ENCODE measurements at places on chromosomes 4 and X.

GRCh38 chr4:181364504-181364903 is 878.7 kb upstream of the TENM3 start:
- no peaks in the 10 kb centered on the region for H3K4me1 ChIP-seq
- H3K27ac ChIP-seq, result no peak overlapping the region
- no peak for DNase-seq

GRCh38 chr4:141207961-141208360 is 12.7 kb upstream of the ZNF330 start:
- H3K36me3 ChIP-seq, result no peaks in the 10 kb centered on the region
- H3K4me1 ChIP-seq, result no peaks in the 10 kb centered on the region
- no peak overlapping the region for H3K27ac ChIP-seq
- no peak overlapping the region for H3K4me3 ChIP-seq
- no peak for DNase-seq

DNA sequence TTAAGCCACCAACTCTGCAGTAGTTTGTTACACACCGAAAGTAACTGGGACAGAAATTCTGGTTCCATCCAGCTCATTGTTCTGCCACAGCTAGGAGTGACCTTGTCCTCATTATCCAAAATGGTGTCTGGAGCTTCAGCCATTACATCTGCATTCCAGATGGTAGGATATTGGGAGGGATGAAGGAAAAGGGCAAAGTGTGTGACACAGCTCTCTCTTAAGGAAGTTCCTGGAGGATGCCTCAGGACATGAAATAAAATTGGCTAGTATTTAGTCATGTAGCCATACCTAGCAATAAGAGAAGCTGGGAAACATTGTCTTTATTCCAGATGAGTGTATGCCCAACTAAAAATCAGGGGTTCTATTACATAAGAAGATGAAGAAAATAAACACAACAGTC is 262.0 kb downstream of the BCOR start:
- no peaks in the 10 kb centered on the region for H3K4me1 ChIP-seq
- no peak overlapping the region for H3K27ac ChIP-seq
- DNase-seq, result no peak
- H3K4me3 ChIP-seq, result no peak overlapping the region
- H3K36me3 ChIP-seq, result no peaks in the 10 kb centered on the region
- H3K27me3 ChIP-seq, result no peaks in the 10 kb centered on the region

DNA sequence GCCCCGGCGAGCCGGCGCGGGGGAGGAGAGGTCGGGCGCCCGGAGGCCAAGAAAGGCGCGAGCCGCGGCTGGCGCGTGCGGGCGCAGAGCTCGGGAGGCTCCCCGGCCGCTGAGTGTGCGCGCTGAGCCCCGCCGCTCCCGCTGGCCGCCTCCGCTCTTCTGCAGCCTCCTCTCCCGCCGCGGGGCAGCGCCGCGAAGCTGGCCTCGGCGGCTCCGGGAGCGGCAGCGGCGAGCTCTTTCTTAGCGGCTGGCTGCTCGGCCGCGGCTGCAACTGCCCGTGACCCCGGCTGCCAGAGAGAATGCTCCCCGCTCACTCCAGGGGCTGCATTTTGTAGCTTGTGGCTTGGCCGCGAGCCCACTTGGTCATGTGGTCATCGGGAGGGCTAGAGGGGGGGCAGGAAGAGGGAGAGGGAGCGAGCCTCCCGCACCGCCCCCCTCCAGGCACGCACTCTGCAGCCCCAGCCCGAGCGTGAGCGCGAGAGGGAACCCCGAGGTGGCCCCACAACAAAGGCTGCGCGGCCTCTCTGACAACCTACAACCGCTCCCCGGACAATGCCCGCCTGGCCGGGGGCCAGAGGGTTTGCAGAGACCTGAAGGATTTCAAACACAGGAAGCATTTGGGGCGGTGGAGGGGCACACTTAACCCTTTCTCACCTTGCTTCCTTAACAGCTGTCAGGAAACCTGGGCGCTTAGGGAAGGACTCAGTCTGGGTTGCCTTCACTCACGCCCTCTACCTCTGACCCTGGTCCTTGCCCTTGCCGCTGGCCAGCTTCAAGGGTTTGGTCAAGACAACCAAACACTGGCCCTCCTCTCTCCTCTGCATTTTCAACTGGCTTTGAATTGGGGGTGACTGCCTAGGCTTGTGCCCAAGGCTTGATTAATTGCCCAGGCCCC is at the start of gene APLN:
Gene APLN, minus strand, starts transcription at position 305 of the 895 bp plus-strand sequence. CDS start 326 bp downstream, outside the sequence.
- H3K27me3 ChIP-seq, result peaks cover 3% of the 10 kb centered on the region
- peaks cover 5% of the 10 kb centered on the region for H3K4me1 ChIP-seq
- H3K27ac ChIP-seq, result no peak within 1 kb of the TSS
- H3K4me3 ChIP-seq, result peak within 1 kb of the TSS; percentile 35
- no peaks in the 10 kb centered on the region for H3K36me3 ChIP-seq
- no peak for DNase-seq

DNA sequence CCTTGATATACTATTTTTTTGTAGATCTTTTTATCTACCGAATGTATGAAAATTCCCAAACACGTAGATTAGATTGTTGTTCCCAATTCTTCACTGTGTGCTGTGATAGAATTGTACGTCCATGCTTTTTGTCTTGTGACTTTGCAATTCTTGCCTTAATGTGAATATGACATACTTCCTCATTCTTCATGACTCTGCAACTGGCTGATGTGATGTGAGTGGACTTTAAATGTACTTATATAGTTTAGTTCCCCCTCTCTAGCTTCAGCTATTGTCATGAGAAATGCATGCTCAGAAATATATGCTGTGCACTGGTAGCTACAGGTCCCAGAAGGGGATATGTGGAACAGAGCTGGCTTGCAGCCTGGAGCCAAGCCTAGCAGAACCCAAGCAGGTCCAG is 89.4 kb downstream of the FTHL17 start:
- no peak for DNase-seq
- H3K27ac ChIP-seq, result no peak overlapping the region
- H3K27me3 ChIP-seq, result no peaks in the 10 kb centered on the region

GRCh38 chr4:40264995-40265909 is 68.4 kb downstream of the RHOH start:
- no peaks in the 10 kb centered on the region for H3K36me3 ChIP-seq
- H3K27ac ChIP-seq, result no peak overlapping the region
- no peak overlapping the region for H3K4me3 ChIP-seq

DNA sequence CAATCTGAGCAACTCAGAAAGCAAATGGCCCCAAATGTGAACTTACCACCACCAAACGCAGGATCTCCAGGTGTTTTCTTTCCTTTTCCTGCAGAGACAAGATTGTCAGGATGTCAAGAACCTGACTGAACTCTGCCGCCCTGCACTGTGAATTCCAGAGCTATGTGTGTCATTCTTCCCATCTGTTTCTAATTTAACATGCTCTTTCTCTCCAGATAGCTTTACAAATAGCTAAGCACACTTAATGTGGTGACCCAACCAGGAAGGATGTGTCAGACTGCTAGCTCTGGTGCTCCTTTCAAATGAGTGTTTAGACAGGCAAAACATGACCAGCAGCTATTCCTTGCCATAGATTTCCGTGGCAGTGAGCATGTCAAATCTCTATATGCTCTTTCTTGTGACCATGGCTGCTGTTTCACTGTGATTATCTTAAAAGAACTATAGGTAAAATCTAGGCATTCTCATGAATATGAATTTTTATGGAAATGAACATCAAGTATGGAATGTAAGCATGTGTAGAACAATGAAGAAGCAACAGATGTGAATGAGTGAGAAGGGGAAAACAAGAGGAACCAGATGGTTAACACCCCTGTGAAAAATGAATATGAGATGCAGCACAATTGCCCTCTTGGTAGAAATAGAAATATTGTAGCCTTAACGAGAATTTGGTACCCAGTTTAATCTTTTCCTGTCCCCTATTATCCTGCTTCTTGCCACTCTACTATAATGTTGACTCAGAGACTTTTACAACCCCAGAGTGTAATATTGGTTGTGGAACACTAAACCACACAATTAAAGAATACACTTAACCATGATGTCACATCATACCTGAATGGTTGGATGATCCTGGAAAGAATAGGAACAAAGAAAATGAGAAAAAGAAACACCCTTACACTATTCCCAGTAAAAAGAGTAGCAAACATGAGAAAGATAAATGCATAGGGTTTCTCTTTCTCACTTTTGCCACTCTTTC is 247.8 kb upstream of the DKK2 start:
- no peak for DNase-seq
- H3K4me3 ChIP-seq, result no peak overlapping the region

- no peaks in the 10 kb centered on the region for H3K27me3 ChIP-seq
- H3K27ac ChIP-seq, result no peak overlapping the region
- H3K4me3 ChIP-seq, result no peak overlapping the region
These were observed 19.5 kb upstream of the CCNI start for GRCh38 chr4:77095101-77095821.

- no peak for DNase-seq
- H3K27ac ChIP-seq, result no peak overlapping the region
- H3K4me3 ChIP-seq, result no peak overlapping the region
- H3K36me3 ChIP-seq, result no peaks in the 10 kb centered on the region
- H3K4me1 ChIP-seq, result no peaks in the 10 kb centered on the region
These were observed 10.6 kb upstream of the AMOT start for GRCh38 chrX:112851161-112851779.

GRCh38 chr4:41728573-41728913 is 20.0 kb downstream of the PHOX2B start:
- no peaks in the 10 kb centered on the region for H3K4me1 ChIP-seq
- no peak overlapping the region for H3K27ac ChIP-seq
- H3K27me3 ChIP-seq, result no peaks in the 10 kb centered on the region
- no peak for DNase-seq
- no peak overlapping the region for H3K4me3 ChIP-seq
- H3K36me3 ChIP-seq, result no peaks in the 10 kb centered on the region

DNA sequence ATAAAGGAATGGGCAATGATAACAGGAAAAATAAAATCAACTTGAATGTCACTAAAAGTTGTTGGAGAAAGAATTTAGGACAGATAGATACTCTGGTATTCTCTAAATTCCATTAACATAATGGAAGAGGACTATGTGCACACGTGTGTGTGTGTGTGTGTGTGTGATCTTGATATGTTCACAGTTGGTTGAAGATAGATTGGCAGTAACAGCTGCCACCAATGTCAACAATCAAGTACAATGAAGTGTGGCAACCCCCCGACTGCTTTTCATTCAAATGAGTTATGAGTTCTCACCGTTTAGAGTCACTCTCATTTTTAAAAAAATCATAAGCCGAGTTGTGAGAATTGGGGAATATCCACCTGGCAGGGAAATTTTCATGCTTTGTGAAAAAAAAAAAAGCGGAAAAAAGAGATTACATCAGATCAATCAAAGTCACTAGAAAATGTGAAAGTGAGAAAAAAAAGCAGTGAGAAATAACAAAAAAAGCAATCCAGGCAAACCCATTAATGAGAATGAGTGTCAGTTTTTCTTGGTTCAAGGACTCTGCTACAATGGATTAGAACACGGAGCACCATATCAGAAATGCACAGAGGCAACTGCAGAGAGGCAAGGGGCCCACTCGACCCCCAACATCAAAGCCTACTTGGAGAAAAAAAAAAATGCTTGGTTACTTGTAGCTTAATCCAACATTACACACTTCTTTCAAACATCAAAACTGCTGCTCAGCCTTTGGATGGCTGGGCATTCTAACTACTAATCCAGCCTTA is 414.9 kb upstream of the PITX2 start:
- no peaks in the 10 kb centered on the region for H3K36me3 ChIP-seq
- no peaks in the 10 kb centered on the region for H3K27me3 ChIP-seq
- no peak overlapping the region for H3K4me3 ChIP-seq
- H3K27ac ChIP-seq, result no peak overlapping the region
- H3K4me1 ChIP-seq, result no peaks in the 10 kb centered on the region
- DNase-seq, result no peak

DNA sequence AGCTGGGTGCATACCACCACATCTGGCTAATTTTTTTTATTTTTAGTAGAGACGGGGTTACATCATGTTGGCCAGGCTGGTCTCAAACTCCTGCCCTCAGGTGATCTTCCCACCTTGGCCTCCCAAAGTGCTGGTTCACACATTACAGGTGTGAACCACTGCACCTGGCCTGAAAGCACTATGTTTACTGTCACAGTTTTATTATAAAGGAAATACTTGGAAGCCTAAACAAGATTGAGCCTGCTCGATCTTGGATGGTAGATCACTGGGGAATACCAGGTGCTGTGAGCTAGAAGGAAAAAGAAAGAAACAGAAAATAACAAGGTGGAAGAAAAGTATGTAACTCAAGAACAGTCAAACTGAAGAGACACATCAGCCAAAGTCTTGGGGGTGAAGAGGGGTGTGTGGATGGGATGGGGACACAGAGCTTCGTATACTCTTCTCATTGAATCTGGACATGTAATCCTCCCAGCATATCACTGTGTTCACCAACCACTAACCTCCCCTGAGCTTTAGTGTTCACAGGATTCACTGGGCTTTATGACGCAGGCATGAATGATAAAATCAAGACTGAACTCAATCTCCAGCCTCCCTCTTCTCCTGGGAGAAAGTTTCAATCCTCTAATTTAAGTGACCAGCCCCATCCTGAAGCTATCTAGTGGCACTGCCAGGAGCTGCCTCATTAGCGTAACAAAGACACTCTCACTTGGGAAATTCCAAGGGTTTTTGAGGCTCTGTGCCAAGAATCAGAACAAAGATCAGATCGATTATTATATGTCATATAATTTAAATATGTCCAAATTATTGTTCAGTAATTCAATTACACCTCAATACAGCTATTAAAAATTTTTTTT is 40.9 kb downstream of the PDS5A start:
- no peak for DNase-seq
- peaks cover 12% of the 10 kb centered on the region for H3K4me1 ChIP-seq
- H3K27ac ChIP-seq, result no peak overlapping the region
- H3K4me3 ChIP-seq, result no peak overlapping the region

- H3K36me3 ChIP-seq, result no peaks in the 10 kb centered on the region
- H3K4me3 ChIP-seq, result peak within 1 kb of the TSS; percentile 66
- H3K4me1 ChIP-seq, result no peaks in the 10 kb centered on the region
- no peak within 1 kb of the TSS for H3K27ac ChIP-seq
- DNase-seq, result no peak
These were observed at the start of gene SMARCA1 for GRCh38 chrX:129523079-129523911. Gene SMARCA1, minus strand, starts transcription at chrX:129523490. Its CDS starts 120 bp downstream, at chrX:129523370.

- H3K27ac ChIP-seq, result no peak overlapping the region
- H3K27me3 ChIP-seq, result no peaks in the 10 kb centered on the region
- H3K36me3 ChIP-seq, result no peaks in the 10 kb centered on the region
- DNase-seq, result no peak
- no peaks in the 10 kb centered on the region for H3K4me1 ChIP-seq
These were observed 218.1 kb upstream of the GK2 start for GRCh38 chr4:79626101-79626500.

DNA sequence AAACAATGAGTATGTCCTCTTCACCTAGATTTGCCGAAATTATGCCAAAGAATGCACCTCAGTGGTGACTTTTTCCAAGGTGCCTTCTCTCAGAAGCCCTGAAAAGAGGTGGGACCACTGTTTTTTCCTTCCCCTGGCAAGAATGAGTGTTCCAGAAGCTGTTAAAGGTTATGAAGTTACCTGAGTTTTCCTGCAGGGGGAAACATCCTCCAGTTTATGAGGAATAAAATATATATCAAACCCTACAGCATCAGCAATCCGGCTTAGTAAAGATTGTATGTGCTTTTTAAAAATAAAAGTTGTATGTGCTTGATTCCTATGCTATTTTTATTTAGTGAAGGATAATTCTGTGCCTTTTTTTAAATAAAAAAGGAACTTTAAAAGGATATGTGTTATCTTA is 73.3 kb downstream of the RBM46 start:
- H3K4me1 ChIP-seq, result no peaks in the 10 kb centered on the region
- no peaks in the 10 kb centered on the region for H3K27me3 ChIP-seq
- H3K27ac ChIP-seq, result no peak overlapping the region
- DNase-seq, result no peak

- H3K4me1 ChIP-seq, result no peaks in the 10 kb centered on the region
- DNase-seq, result no peak
- peaks cover 5% of the 10 kb centered on the region for H3K27me3 ChIP-seq
- no peak overlapping the region for H3K4me3 ChIP-seq
- no peaks in the 10 kb centered on the region for H3K36me3 ChIP-seq
- H3K27ac ChIP-seq, result no peak overlapping the region
These were observed 102.8 kb upstream of the PDLIM3 start for GRCh38 chr4:185638093-185638492.

All from effector memory CD4-positive, alpha-beta T cell (primary cell).